Adipocyte (in vitro differentiated cells): ENCODE measurements at places on chromosomes 2 and 18.

DNA sequence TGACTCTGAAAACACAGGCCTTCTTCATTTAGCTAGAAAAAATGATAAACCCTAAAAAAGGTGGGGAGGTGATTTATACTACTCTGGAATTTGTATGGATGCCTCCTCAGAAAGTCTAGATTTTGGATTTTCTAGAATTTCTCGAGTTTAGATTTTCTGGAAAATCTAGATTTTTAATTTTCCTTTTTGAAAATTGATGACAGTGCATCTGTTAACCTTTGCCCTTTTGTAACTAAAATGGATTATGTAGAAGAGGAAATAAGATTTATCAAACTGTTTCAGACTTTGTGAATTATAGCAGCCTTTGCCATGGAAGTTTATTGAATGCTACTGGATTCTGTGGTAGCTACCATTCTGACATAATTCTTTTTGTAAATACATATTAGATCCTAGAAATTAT is 75.6 kb upstream of the RBM44 start:
- no peak for DNase-seq

- DNase-seq = peak; percentile 94
Observed at GRCh38 chr2:205024822-205025518, 479.7 kb downstream of the PARD3B start.

GRCh38 chr2:180473456-180473855 is 466.4 kb upstream of the CWC22 start:
- no peak for DNase-seq

DNA sequence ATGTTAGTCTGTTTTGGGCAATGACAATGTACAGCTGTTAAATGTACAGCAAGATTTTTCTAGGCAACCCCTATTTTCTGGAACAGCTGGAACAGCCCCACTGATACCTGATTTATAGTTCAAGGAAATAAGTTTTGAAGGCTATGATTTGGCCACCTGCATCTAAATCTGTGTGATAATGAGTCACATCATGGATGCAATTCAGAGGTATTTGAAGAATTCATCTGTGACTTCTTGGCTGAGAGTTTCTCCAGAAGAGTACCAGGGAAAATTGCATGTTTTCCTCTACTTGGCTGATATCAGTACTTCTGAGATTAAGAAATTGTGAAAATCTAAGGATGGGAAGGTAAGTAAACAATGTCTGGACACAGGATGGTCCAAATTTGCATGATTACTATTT is 40.7 kb upstream of the NT5C1B start:
- peak; percentile 50 for DNase-seq

DNA sequence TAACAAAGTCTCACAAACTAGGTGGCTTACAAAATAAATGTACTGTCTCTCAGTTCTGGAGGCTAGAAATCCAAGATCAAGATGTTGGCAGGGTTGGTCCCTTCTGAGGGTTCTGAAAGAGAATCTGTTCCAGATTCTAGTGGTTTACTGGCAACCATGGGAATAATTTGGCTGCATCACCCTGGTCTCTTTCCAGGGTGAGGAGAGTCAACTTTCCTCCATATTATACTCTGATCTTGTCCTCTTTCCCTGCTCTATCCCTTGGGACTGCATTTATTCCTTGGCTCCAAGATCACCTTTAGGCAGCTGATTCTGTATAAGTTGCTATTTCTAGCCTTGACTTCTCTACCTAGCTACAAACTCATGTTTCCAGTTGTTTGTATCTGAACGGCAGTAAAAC is 35.2 kb downstream of the SLC40A1 start:
- no peak for DNase-seq

- DNase-seq = no peak
Observed at GRCh38 chr2:220101980-220102379, 474.6 kb downstream of the SLC4A3 start.

GRCh38 chr18:37710726-37711125 is 145.1 kb upstream of the CELF4 start:
- no peak for DNase-seq

DNA sequence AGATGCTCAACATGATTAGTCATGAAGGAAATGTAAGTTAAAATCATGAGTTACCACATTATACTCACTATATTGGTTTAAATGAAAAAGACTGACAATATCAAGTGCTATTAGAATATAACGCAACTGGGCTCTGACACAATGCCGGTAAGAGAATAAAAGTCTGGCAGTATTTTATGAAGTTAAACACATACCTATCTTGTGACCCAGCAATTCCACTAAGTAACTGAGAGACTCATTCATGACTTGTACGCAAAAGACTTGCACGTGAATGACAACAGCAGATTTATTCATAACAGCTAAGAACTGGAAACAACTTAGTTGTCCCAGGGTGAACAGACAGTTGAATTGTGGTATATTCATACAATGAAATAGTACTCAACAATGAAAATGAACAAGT is 342.1 kb downstream of the SLC4A3 start:
- peak; percentile 64 for DNase-seq

DNA sequence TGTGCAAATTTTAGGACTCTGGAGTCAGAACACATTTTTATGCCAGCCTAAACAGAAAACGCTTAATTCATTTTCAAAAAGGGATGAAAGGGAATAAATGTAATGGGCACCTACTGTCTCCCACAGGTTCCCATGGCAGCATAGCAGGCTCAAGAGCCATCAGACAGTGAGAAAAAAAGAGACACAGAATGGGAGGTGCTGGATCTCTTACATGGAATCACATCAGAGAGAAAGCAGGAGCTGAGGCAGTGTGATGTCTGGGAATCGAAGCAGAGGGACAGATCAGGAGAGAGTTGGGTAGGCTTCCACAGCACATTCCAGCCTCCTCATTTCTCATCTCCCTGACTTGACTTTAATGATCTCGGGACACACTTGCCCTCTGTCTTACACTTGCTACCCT is 684.3 kb downstream of the KCNJ3 start:
- DNase-seq = no peak

- DNase-seq = no peak
Observed at GRCh38 chr2:238496756-238497609, 70.3 kb downstream of the ASB1 start.

DNA sequence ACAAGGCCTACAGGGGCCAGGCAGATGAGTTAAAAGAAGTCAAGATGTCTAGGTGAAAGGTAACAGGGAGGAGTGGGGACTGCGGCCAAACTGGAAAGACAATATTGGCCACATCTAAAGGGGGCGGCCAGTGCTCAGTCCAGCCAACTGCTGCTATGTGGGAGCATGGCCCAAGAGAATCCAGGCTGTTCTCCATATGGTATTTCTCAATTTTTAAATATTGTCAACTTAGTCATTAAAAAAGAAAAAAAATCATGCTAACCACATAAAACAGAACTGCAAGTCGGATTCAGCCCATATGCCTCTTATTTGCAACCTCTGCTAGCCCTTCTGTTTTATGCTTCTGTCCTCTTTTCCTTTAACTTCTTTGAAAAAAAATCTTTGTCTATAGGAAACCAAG is 14.8 kb downstream of the TRABD2A start:
- DNase-seq = peak; percentile 45

DNA sequence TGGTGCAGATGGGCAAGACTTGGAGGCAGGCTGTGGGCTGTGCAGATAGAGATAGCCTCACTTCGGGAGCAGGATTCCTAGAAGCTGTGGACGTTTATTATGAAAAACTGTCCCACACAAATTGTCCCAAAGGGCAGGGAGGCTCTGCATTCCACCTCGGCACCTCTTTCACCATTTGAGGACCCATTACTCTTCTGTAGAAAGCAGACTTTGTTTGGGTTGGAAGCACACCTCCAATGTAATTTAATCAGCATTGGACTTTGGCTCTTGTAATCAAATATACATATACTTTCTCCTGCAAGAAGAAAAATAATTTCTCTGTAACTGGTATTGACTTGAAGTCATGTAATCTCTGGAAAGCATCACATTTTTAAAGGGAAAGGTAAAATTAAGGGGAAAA is 8.5 kb downstream of the ONECUT2 start:
- DNase-seq = no peak

GRCh38 chr2:187024739-187025138 is 175.8 kb upstream of the ZSWIM2 start:
- DNase-seq = no peak
